ENCODE measurements at places on chromosomes 5 and 9.

- H3K36me3 ChIP-seq = no peaks in the 10 kb centered on the region
- no peak overlapping the region for H3K27ac ChIP-seq
- H3K4me3 ChIP-seq = no peak overlapping the region
- H3K27me3 ChIP-seq = no peaks in the 10 kb centered on the region
- H3K4me1 ChIP-seq = no peaks in the 10 kb centered on the region
Observed at GRCh38 chr9:6686396-6686795, 40.9 kb upstream of the GLDC start.

DNA sequence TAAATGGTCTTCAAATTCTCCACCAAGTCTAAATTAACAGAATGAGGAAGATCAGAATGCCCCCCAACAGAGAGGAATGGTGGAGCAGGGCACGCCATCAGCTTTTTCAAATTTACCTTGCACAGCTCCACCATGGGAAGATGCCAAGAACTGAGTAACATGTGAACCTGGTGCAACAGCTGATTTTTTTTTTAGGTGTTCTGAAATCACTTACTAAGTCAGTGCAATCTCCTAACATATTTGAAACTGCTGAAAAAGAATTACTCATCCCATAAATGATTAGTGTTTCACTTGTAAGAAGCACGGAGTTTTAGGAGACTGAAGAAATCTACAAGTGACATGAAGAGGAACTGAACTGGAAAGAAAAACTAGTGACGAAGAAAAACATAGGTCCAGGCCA, 5.1 kb downstream of the TMEM245 start:
- no peak for DNase-seq
- peaks cover 5% of the 10 kb centered on the region for H3K4me1 ChIP-seq
- H3K27ac ChIP-seq = peak overlapping the region; percentile 78

- H3K4me1 ChIP-seq = no peaks in the 10 kb centered on the region
- H3K4me3 ChIP-seq = no peak overlapping the region
- DNase-seq = no peak
- no peaks in the 10 kb centered on the region for H3K36me3 ChIP-seq
- H3K27me3 ChIP-seq = no peaks in the 10 kb centered on the region
- no peak overlapping the region for H3K27ac ChIP-seq
Observed at GRCh38 chr5:65999061-65999723, 72.8 kb downstream of the ERBIN start.

DNA sequence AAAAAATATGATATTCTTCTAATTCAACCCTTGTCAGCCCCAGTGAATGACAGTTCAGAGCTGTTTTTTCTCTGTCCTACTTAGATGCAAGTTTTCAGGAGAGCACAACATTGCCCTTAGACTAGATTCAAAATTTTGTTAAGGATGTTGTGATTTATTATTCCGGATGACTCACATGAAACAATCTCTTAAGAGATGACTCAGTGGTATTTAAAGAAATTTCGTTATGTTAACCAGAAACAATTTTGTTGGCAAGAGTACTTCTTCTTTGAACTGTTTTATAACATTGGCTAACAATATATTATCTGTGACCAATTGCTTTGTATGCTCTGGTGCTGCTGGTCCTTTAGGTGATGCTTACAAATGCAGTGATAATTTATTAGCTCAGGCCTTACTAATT, 132.0 kb downstream of the IZUMO3 start:
- DNase-seq = no peak
- H3K27me3 ChIP-seq = no peaks in the 10 kb centered on the region
- H3K4me1 ChIP-seq = no peaks in the 10 kb centered on the region
- no peak overlapping the region for H3K27ac ChIP-seq
- no peak overlapping the region for H3K4me3 ChIP-seq

- H3K4me1 ChIP-seq = no peaks in the 10 kb centered on the region
- H3K27me3 ChIP-seq = no peaks in the 10 kb centered on the region
- no peak overlapping the region for H3K27ac ChIP-seq
- no peak for DNase-seq
- no peaks in the 10 kb centered on the region for H3K36me3 ChIP-seq
Observed at GRCh38 chr5:143733665-143734455, 78.1 kb upstream of the HMHB1 start.

GRCh38 chr5:132748522-132749000, 1.3 kb downstream of the CCNI2 start:
- no peak for DNase-seq
- no peaks in the 10 kb centered on the region for H3K4me1 ChIP-seq
- no peaks in the 10 kb centered on the region for H3K36me3 ChIP-seq
- H3K4me3 ChIP-seq = no peak overlapping the region
- peaks cover 15% of the 10 kb centered on the region for H3K27me3 ChIP-seq

DNA sequence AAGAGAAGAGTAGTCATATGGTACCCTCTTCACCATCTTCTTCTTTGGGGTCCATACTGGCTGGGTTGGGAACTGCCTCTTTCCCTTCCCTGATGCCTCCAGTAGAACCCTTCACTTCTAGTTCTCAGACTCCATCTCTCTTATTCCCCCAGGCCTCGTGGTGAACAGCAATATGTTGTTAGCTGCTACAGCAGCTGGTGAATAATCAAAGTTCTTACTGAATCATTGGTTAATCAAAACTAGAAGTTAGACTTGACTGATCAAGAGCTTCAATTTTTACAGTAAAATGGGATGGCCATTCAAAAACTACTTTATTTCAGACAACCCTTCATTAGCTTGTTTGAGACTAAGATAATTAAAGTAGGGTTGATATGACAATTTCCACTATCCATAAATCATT, 190.9 kb upstream of the GNA14 start:
- no peak for DNase-seq
- no peak overlapping the region for H3K4me3 ChIP-seq
- no peaks in the 10 kb centered on the region for H3K4me1 ChIP-seq
- H3K27me3 ChIP-seq = no peaks in the 10 kb centered on the region
- H3K27ac ChIP-seq = peak overlapping the region; percentile 45

DNA sequence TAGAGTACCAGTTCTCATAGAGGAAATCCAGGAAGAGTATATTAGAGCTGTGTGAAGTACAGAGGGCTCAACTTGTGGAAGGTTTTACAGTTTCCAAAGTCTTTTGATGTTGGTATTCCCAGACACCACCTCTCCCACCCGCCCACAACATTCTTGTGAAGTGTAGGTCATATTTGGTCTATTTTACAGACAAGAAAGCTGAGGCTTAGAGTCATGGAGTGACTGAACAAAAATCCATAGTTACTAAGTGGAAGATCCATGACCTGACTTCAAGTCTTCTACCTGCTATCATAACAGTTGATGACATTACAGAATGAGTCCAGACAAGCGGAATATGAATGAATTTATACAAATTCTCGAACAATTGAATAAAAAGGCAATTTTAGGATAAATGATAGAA, 187.1 kb upstream of the RPS23 start:
- no peaks in the 10 kb centered on the region for H3K4me1 ChIP-seq
- H3K36me3 ChIP-seq = no peaks in the 10 kb centered on the region
- no peak for DNase-seq
- no peak overlapping the region for H3K27ac ChIP-seq
- no peaks in the 10 kb centered on the region for H3K27me3 ChIP-seq

Measured in uterus (tissue), 4 donors.